ENCODE measurements at places on chromosomes 1 and 21.

GRCh38 chr1:41521766-41522165 lies 37.3 kb upstream of the EDN2 start:
- DNase-seq, result no peak

- DNase-seq, result peak; percentile 42
These were observed 10.4 kb downstream of the C1orf226 start for GRCh38 chr1:162391790-162392563.

DNA sequence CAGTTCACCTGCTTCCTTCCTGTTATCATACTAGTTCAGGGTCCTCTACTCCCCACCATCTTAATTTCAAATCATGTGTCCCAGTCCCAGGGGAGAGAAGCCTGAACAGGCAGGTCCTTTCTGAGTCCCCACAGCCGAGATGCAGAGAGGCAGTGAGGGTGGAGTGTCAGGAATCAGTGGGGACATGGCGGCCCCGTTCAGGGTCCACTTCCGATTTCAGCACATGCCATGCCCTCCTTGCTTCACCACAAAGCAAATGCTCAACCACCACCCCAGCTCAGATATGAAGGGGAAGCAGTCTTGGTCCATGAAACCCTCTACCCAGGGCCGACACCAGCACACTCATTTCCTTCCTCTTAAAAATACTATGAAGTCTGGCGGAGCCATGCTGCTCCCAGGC lies 5.2 kb upstream of the SEMA4A start:
- DNase-seq, result no peak

- DNase-seq, result no peak
These were observed 199.4 kb upstream of the CAMK1G start for GRCh38 chr1:209383907-209384709.

All from right hindlimb (tissue), 1 donor.